SK-N-SH (cell line): ENCODE measurements at places on chromosomes 3 and 15. TPM values are rescaled to one million over a fixed set of nuclear protein-coding genes. Genes with fewer than 3 reads are reported as not detected.
A peak's percentile ranks its signal among the peaks of the same experiment; 100 is the strongest.

GRCh38 chr3:47250309-47251060, 32.1 kb downstream of the KIF9 start:
- peak; percentile 67 for DNase-seq
- no peak overlapping the region for H3K27ac ChIP-seq
- H3K27me3 ChIP-seq = no peaks in the 10 kb centered on the region
- no peak overlapping the region for H3K4me3 ChIP-seq

GRCh38 chr3:37795431-37796061, 66.1 kb upstream of the CTDSPL start:
- no peak overlapping the region for H3K27ac ChIP-seq
- no peak overlapping the region for H3K4me3 ChIP-seq
- H3K27me3 ChIP-seq = no peaks in the 10 kb centered on the region
- no peak for DNase-seq
- H3K36me3 ChIP-seq = no peaks in the 10 kb centered on the region
- H3K4me1 ChIP-seq = no peaks in the 10 kb centered on the region

DNA sequence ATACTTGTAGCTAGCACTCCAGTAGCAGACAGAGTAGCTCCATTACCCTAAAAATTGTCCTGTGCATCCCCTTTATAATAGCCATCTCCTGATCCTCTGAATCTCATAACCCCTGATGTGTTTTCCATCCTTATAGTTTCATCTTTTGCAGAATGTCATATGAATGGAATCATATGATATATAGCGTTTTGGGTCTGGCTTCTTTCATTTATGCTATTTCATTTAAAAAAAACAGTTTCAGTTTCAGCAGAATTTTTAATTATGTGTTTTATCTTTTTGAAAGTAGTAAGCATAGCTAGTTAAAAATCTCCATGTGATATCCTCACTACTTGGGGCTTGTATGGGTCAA, 132.7 kb downstream of the KLF13 start:
- no peaks in the 10 kb centered on the region for H3K4me1 ChIP-seq
- no peak overlapping the region for H3K4me3 ChIP-seq
- H3K27ac ChIP-seq = no peak overlapping the region
- H3K36me3 ChIP-seq = no peaks in the 10 kb centered on the region
- no peaks in the 10 kb centered on the region for H3K27me3 ChIP-seq

DNA sequence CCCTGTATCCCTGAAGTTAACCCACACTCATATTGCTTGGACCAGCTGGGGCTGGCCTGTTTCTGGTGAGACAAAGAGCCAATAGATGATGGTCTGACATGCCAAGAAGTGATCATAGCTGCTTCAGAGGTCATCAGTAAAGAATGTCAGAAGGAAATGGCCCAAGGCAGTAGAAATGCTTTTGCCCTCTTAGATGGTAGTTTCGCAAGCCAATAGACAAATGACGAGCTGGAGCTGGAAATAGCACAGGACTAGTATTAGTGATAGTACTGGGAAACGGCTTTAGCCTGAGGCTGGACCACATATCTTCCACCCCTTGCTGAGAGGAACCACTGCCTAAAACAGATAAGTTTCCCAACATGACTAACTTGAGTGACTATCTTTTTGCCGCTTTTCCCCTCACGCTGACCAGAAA, 176.1 kb upstream of the THBS1 start:
- no peak overlapping the region for H3K27ac ChIP-seq
- no peak overlapping the region for H3K4me3 ChIP-seq
- DNase-seq = no peak
- H3K4me1 ChIP-seq = peaks cover 9% of the 10 kb centered on the region
- no peaks in the 10 kb centered on the region for H3K36me3 ChIP-seq

DNA sequence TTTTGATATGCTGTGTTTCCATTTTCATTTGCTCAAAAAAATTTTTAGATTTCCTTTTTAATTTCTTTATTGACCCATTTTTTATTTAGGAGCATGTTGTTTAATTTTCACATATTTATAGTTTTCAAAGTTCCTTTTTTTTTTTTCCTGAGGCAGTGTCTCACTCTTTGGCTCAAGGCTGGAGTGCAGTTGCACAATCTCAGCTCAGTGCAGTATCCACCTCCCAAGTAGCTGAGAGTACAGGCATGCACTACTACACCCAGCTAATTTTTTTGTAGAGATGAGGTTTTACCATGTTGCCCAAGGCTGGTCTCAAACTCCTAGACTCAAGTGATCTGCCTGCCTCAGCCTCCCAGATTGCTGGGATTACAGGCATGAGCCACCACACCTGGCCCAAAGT, 36.2 kb downstream of the PFN2 start:
- no peak for DNase-seq
- H3K4me3 ChIP-seq = no peak overlapping the region
- no peaks in the 10 kb centered on the region for H3K4me1 ChIP-seq
- H3K27ac ChIP-seq = no peak overlapping the region

DNA sequence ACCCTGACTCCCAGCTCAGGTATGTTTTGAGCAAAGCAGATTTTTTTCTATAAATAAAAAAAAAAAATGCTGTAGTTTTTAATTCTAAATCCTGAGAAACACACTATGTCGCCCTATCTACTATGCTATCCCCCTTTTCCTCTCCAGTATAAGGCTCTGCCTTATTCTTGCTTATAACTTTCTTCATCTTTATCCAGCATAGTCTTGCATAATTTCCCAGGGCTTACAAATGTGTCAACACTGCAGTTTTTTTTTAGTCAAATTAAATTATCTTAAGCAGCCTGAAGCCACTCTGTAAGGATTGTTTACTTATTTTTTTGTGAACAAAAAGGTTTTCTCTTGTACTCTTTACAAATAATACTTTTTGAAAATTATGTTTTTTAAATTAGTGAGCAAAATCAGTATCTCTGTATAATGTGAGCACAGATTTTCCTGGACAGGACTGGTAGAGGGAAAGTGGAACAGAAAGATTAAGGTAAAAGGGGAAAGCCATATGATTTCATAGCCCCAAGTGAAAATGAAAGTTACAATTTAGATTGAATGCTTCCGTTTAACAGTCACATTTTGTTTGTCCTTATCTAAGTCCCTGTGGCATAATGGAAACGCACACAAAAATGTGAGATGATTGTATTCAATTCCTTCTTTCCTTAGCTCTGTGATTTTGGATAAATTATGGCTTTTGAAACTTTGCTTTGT, 5.6 kb upstream of the PYDC2 start:
- no peaks in the 10 kb centered on the region; the same call in 1 of the 2 replicates for H3K4me1 ChIP-seq
- H3K4me3 ChIP-seq = no peak overlapping the region
- H3K36me3 ChIP-seq = no peaks in the 10 kb centered on the region
- DNase-seq = no peak

- H3K4me3 ChIP-seq = no peak overlapping the region
- no peak for DNase-seq
- no peaks in the 10 kb centered on the region for H3K27me3 ChIP-seq
- H3K27ac ChIP-seq = no peak overlapping the region
These were observed 49.1 kb downstream of the PLS1 start for GRCh38 chr3:142645236-142645793.

DNA sequence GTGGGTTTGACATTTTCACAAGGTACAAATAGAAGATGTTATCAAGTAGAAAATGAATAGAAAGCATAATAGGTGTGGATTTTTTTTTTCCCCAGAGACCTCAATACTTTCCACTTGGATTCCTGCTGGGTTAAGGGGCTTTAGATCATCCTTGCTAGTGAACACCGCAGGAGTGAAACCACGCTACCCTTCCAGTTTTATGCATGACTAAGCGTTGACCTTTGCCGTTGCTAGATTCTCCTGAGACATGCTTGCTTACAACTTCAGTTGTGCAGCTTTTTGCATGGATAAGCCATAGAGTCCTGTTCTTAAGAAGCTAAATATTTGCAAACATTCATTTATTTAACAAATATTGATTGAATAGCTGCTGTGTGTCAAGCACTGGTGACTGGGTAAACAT, 299.7 kb upstream of the LMCD1 start:
- no peak overlapping the region for H3K27ac ChIP-seq
- no peak overlapping the region for H3K4me3 ChIP-seq
- H3K27me3 ChIP-seq = no peaks in the 10 kb centered on the region
- DNase-seq = no peak
- H3K36me3 ChIP-seq = no peaks in the 10 kb centered on the region
- peaks cover 3% of the 10 kb centered on the region for H3K4me1 ChIP-seq

DNA sequence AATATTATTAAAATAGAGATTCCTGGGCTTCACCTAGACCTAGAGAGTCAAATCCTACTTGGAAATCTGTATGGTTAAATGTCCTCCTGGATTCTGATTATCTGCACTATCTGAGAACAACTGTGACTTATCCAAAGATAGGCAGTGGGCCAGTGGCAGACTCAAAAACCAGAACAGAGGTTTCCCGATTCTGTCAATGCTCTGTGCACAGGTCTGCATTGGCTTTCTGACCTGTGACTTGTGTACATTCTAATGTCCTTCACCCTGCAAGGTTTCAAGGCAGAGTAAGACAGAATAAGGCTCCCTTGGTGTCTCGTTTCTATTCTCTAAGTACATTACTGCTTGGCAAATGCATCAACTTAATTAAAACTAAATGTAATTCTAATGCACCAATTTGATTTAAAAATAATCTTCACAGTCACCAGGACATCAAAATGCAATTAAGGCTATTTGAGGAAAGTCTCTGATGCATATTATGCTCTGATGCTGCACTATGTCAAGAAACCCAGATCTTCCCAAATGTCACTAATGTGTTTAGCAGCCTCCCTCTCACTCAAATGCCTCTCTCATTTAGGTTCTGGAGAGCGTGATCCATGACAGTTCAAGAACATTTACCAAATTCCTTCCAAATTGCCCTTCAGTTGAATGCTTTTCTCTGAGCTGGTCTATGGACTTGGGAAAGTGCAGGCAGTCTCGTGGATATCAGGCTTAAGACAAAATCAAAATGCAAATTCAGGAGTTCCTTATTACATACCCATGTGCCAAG, 140.1 kb downstream of the STAC start:
- DNase-seq = peak; percentile 49
- no peaks in the 10 kb centered on the region for H3K4me1 ChIP-seq
- H3K27ac ChIP-seq = peak overlapping the region; percentile 17; the same call in 1 of the 2 replicates
- H3K4me3 ChIP-seq = no peak overlapping the region

DNA sequence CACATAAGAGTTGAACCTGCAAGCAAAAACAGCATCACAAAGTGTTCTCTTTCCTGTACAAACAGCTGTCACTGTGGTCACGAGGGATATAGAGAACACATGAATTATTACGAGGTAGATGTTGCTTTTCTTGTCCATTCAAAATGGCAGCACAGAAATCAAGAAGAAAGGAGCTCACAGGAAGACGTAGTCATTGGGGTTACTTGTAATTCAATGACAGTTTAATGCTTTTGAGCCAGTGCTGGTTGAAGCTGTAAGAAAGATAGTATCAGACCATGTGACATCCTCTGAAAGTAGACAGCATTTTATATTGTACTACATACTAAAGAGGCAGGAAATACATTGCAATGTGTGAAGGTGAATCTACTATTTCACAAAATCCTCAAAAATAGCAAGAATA, 140.4 kb downstream of the ABI3BP start:
- no peaks in the 10 kb centered on the region for H3K4me1 ChIP-seq
- no peak overlapping the region for H3K4me3 ChIP-seq
- H3K27me3 ChIP-seq = no peaks in the 10 kb centered on the region
- no peaks in the 10 kb centered on the region for H3K36me3 ChIP-seq
- H3K27ac ChIP-seq = no peak overlapping the region

GRCh38 chr3:109927161-109927560, 589.8 kb upstream of the DPPA4 start:
- no peaks in the 10 kb centered on the region for H3K27me3 ChIP-seq
- H3K4me1 ChIP-seq = peaks cover 15% of the 10 kb centered on the region; the same call in 1 of the 2 replicates

DNA sequence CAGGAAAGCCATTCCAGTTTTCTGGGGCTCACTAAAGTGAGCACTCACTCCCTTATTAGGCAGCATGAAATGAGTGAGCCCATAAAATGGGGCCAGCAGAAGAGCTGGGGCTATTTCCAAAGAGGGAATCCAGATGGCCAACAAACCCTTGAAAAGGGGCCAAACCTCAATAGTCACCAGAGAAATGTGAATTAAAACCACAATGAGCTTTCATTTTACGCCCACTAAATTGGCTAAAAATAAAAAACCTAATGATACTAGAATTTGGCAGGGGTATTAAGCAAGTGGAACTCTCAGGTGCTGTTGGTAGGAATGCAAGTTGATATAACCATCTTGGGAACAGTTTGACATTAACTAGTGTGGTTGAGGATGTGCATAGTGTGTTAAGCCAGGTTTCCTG, 42.1 kb upstream of the RAF1 start:
- H3K4me3 ChIP-seq = no peak overlapping the region
- H3K27ac ChIP-seq = no peak overlapping the region
- no peaks in the 10 kb centered on the region for H3K36me3 ChIP-seq
- H3K27me3 ChIP-seq = no peaks in the 10 kb centered on the region
- peaks cover 5% of the 10 kb centered on the region; the same call in 1 of the 2 replicates for H3K4me1 ChIP-seq
- DNase-seq = no peak

- H3K27ac ChIP-seq = no peak overlapping the region
- H3K36me3 ChIP-seq = no peaks in the 10 kb centered on the region
These were observed 65.1 kb upstream of the LEKR1 start for GRCh38 chr3:156761007-156761406.

DNA sequence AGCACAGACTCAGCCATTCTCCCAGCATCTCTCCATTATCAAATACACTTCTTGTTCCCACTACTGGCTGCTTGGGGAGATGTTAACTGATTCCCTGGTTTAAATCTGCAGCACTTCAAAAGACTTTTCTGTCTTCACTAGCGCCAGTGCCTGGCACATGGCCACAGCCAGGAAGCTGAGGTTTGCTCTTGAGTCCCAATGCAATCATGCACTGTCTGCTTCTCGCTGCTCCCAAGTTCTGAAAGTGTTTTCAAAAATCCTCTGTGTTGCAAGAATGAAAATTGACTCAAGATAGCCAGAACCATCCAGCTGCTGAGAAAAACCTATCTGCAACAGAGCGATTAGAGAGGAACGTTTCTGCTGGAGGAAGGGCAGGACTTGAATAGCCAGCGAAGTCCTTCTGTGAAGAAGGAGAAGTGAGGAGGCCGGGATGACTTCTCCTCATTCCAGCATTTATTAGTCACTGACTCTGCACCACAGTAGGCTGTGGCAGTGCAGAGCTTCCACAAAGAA, 358.4 kb upstream of the NR2F2 start:
- H3K4me3 ChIP-seq = no peak overlapping the region
- no peak overlapping the region for H3K27ac ChIP-seq
- H3K36me3 ChIP-seq = no peaks in the 10 kb centered on the region
- H3K27me3 ChIP-seq = no peaks in the 10 kb centered on the region

- DNase-seq = no peak
- H3K27ac ChIP-seq = peak overlapping the region; percentile 56
- H3K4me1 ChIP-seq = peaks cover 4% of the 10 kb centered on the region; the same call in 1 of the 2 replicates
- no peaks in the 10 kb centered on the region for H3K27me3 ChIP-seq
These were observed 60.6 kb downstream of the TCF12 start for GRCh38 chr15:56978898-56979662.

Gene ISL2
- 3.5 and 6.0 TPM in 2 replicates for polyA plus RNA-seq

Gene AQP9
- polyA plus RNA-seq = not detected in 2 replicates

Gene AADACL2
- polyA plus RNA-seq = not detected in 2 replicates

Gene FAM3D
- not detected in 2 replicates for polyA plus RNA-seq

Gene ATP10A
- not detected in 2 replicates for polyA plus RNA-seq

Gene TGM4
- polyA plus RNA-seq = 0.12 and 0.13 TPM in 2 replicates

Gene EBLN2
- polyA plus RNA-seq = 1.4 and 2.5 TPM in 2 replicates

Gene BTLA
- polyA plus RNA-seq = not detected in 2 replicates
